ENCODE measurements at places on chromosomes 2 and 18. TPM values are rescaled to one million over a fixed set of nuclear protein-coding genes. Genes with fewer than 3 reads are reported as not detected.

DIPK1C gene
- 0.40 TPM for total RNA-seq

TUBA4B gene
- total RNA-seq: 0.13 TPM

ALK gene
- 0.27 TPM for total RNA-seq

LBH gene
- 75.9 TPM for total RNA-seq

ZNF532 gene
- 36.5 TPM for total RNA-seq

HAUS1 gene
- total RNA-seq: 51.8 TPM

ARHGEF33 gene
- 0.27 TPM for total RNA-seq

FBXO15 gene
- 0.93 TPM for total RNA-seq

AGXT gene
- 90.8 TPM for total RNA-seq

FAM228A gene
- 0.24 TPM for total RNA-seq

TTC39C gene
- 36.7 TPM for total RNA-seq

CYB5A gene
- total RNA-seq: 259 TPM

SCN2A gene
- 2.9 TPM for total RNA-seq

MAPK4 gene
- total RNA-seq: 2.4 TPM

Measured in hepatocyte (in vitro differentiated cells).